AML-193 (cell line): ENCODE measurements at places on chromosomes 4 and X.

DNA sequence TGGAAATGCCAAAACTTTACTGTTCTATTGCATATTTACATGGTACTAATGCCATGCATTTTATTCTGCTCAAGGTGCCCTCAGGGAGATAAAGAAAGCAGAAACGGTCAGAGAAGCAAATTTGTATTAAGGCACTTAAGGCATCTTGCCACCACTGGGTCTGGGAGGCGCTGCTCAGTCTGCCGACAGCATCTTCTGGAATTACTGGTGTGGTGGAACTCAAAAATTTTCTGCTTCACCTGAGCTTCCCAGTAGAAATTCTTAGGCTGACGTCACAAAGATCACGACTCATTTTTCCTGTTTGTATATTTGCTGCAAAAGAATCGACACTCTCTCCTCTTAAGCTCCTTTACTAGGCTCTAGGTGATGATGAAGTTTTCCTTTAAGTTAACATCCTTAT lies 3.0 kb downstream of the RASSF6 start:
- DNase-seq: no peak

DNA sequence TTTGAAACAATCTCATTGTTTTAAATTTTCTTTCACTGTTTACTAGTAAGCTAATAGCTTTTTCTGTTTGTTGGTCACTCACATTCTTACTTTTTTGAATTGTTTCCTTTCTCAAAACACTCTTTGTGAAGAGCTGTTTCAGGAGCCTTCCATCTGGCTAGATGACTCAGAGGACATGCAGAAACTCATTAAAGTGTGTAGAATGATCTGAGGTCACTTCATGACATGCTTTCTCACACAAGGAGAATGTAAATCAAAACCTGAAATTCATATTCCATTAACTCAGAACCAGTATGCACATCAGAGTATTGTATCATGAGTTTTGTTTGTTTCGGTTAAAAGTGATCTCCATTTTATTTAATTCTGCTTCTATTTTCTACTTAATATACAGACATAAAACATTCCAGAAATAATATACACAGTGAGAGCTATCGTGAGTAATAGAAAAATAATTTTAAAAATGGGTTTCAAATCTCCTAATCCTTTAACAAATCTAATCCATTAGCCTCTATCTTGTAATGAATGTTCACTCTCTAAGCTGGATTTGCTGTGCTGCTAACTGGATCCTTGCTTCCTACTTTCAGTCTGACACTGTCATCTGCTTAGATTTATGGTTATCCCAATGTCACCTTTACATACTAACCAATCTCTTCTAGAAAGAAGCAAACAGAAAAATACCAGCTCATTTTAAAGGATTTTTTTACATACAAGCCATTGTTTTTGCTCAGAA lies 449.6 kb downstream of the FSTL5 start:
- no peak for DNase-seq

DNA sequence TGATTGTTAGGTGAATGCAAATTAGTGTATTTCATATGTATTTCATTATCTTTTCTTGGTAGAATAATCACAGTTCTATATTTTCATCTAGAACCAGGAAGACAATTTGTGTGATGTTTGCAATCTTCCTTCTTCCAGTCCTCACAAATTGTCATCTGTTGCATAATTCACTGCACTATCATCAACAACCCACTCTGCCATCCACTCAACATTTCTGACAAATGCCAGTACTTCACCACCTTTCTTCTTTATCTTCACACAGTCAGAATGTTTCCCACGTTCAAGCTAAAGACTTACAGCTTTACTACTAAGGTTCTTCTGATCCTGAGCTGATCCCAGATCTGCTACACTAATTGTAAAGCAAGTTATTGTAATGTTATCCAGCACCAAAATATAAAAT lies 107.8 kb downstream of the IQCM start:
- no peak for DNase-seq

- no peak for DNase-seq
Observed at GRCh38 chr4:183118585-183118984, 19.5 kb downstream of the WWC2 start.

GRCh38 chrX:123504047-123504446 lies 228.8 kb downstream of the THOC2 start:
- no peak for DNase-seq

DNA sequence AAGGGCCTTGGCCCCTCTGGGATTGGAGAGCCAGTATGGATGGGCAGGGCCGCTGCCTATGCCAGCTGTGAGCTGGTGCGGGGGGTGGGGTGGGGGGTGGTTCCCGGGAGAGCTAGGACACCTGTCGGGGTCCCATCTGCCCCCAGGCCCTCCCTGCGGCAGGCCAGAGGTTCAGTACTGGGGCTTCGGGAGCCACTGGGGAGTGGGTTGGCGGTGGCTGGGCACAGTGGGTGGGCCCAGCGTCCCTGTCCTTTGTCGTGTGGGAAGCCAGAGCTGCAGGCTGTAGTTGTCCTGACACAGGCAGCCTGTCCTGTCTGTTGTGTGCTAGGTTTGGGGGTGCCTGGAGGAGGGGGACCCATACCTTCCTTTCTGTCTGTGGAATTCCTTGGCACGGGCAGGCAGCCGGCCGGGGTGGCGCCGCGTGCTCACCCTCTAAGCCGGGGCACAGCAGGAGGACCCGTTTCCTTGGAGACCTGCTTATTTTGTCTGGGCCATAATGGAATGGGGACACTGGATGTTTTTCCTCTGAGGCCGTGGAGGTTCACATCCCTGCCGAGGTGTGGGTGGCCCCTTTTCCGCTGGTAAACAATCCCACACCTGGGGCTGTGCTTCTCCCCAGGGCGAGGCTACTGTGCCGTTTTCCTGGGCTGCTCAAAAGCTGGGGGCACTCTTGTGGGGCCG lies 14.8 kb downstream of the DOK7 start:
- no peak for DNase-seq

DNA sequence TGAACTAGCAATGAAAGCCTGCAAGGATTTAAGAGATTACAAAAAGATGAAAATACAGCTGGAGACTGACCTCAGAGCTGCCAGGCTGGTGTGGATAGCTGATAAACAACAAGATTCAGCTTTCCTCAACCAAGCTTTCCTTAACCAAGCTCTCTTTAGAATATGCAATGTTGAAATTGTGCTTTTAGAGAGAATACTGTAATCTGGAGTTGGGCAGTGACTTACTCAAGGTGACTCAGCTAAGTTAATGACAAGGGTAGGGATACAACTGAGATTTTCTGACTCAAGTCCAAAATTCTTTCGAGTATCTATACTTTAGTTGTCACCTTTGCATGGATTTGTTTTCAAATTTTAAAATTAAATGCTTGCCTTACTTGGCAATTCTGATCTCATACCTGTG lies 98.0 kb downstream of the AMMECR1 start:
- DNase-seq: no peak

- no peak for DNase-seq
Observed at GRCh38 chrX:43861750-43862149, 20.5 kb downstream of the MAOB start.

DNA sequence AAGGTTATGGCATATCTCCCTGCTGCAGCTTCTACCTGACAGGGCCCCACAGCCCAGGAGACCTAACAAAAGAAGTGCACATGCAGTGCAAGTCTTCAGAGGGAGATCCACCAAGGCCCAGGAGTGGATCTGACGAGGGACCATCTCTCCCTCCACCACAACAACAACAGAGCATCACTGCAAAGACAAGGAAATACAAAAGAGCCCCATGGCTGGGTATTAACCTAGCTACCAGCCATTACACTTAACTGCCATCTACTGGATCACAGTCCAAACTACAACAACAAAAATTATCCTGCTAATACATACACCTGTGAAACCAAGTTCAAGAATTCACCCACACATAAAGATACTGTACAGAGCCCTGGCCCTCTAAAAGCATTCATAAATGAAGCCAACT lies 280.2 kb upstream of the SLC7A11 start:
- DNase-seq: peak; percentile 55

DNA sequence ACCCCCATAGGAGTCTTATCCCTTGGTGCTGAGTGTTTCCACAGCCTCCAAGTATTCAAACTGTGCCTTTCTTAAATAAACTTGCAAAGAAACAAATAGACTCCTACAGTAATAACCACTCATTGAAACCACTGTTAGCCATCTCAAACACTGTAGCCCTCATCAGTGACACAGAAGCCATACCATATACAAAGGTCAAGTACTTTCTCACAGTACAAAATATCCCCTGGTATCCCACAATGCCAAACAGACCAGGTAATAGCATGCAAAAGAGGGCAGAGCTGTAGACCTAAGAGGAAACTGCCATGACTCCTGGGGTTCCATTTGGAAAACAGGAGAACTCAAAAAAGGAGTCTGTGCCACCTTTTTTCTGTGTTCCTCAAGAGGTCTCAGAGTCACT lies 173.8 kb upstream of the PPP1R2C start:
- no peak for DNase-seq

- DNase-seq: no peak
Observed at GRCh38 chr4:1239141-1239949, 9.6 kb downstream of the CTBP1 start.

GRCh38 chrX:139724626-139725025 lies 16.7 kb upstream of the MCF2 start:
- no peak for DNase-seq

DNA sequence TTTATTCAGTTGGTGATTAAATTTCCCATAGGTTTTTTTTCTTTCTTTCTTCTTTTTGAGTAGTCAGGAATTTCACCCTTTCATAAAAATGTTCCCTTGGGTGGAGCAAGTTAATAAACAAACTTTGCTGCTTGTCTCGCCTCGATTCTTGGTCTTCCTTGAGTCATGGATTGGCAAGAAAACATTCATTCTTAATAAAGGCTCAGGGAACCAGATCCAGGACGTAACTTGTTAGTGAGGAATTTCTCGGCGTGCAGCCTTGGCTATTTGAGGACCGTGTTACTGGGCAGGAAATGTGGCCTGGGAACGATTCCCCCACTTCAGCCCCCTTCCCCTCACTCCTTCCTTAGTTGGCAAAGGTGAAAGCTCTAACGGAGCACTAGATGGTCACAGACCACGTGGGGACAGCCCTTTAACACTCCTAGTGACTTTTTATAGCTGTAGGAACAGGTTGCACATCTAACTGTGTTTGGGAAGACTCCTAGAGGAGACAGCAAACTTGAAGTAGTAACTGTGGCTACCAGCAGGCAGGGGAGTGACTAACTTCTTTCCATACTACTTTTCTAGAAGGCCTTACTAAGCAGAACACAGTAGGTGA lies 106.8 kb downstream of the UCHL1 start:
- DNase-seq: no peak
